Progenitor cell of endocrine pancreas (in vitro differentiated cells): ENCODE measurements at places on chromosomes 7 and 10. TPM values are rescaled to one million over a fixed set of nuclear protein-coding genes. Genes with fewer than 3 reads are reported as not detected.

DNA sequence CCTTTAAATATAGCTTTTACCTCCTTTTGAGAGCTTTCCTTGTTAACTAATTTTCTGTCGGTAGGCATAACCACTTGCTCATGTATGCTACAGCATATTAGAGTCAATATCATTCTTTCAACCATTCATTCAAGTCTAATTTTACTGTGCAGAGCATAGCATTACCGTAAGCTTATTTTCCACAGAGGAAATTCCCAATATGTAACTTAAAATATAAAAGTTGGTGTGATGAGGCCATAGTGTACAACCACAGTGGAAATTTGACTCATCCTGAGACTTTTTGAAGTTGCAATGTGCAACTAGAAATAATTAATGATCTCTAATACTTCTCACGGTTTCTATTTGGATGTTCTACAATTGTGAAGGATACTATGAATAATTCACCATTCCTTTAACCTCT, 80.6 kb upstream of the KLF6 start:
- H3K4me1 ChIP-seq, result no peaks in the 10 kb centered on the region
- H3K27me3 ChIP-seq, result no peaks in the 10 kb centered on the region
- no peak overlapping the region for H3K27ac ChIP-seq
- no peaks in the 10 kb centered on the region for H3K36me3 ChIP-seq

The MLXIPL gene
- 47.3 and 48.6 TPM in 2 replicates for total RNA-seq

- H3K27ac ChIP-seq, result no peak overlapping the region
- H3K36me3 ChIP-seq, result peaks cover 38% of the 10 kb centered on the region
- DNase-seq, result no peak
- no peak overlapping the region for H3K4me3 ChIP-seq
- H3K4me1 ChIP-seq, result peaks cover 4% of the 10 kb centered on the region
Measured at GRCh38 chr10:68647672-68648341, 73.2 kb upstream of the CCAR1 start.

GRCh38 chr7:142739923-142740492, 9.3 kb upstream of the PRSS1 start:
- H3K27me3 ChIP-seq, result peaks cover 14% of the 10 kb centered on the region
- H3K4me1 ChIP-seq, result peaks cover 2% of the 10 kb centered on the region
- H3K27ac ChIP-seq, result no peak overlapping the region
- no peaks in the 10 kb centered on the region for H3K36me3 ChIP-seq

DNA sequence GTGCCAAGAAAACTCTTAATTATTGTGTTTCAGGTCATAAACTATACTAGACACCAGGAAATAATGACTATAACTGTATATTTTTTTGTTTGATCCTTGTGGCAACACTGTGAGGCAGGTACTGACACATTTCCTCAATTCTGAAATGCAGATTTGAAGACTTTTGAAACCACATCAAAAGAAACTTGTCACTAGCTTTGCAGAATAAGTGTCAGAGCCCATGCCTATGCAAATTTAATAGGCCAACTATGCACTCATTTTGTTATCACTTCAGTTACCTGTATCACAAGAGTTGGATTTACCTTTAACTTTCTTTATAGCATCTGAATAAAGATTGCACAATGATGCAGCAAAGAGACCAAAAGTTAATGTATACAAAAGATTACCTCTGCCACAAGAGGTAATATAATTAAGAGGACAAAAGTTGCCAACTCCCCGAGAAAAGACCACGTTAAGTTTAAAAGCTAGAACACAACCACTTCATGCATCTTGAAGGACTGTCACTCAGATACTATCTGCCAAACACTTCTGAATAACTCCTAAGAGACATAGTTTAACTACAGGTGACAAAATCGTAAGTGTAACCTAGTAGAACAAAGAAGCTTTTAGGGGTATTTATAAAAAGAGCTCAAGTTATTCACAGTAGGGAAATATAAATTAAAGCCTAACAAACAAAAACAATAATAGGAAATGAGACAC, 80.5 kb downstream of the ELAPOR2 start:
- DNase-seq, result no peak
- peaks cover 24% of the 10 kb centered on the region for H3K4me1 ChIP-seq
- H3K27ac ChIP-seq, result no peak overlapping the region
- H3K4me3 ChIP-seq, result no peak overlapping the region
- H3K36me3 ChIP-seq, result peaks cover 7% of the 10 kb centered on the region
- H3K27me3 ChIP-seq, result no peaks in the 10 kb centered on the region

The TMEM176B gene
- total RNA-seq, result 8.9 TPM in 2 replicates

The ERVW-1 gene
- total RNA-seq, result not detected in 2 replicates

The CALCR gene
- total RNA-seq, result not detected in 2 replicates

DNA sequence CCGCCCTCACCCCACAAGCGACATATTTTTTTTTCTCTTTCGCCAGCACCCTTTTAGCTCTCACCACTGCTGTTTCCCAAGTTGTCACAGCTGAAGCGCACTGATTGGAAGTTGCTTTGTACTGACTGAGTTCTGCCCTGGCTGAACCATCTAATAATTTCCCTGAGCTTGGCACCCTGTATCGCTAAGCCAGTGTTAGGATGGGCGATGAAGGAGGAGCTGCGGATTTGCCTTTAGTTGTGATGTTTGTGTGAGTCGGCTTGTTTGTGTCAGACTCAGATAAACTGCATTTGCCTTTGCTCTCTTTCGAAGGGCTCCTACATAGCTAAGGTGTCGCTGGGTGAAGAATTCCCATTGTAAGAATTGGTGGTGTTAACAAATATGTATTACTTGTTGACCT, 1.3 kb upstream of the ATXN7L1 start:
- DNase-seq, result no peak
- peaks cover 27% of the 10 kb centered on the region for H3K4me1 ChIP-seq
- H3K27me3 ChIP-seq, result peaks cover 34% of the 10 kb centered on the region
